ENCODE measurements at places on chromosomes 5 and 9. TPM values are rescaled to one million over a fixed set of nuclear protein-coding genes. Genes with fewer than 3 reads are reported as not detected.

Gene DMXL1
- 56.5 TPM for total RNA-seq

Gene KIAA0825
- 2.5 TPM for total RNA-seq

Gene IFNA16
- total RNA-seq, result not detected

Gene GRXCR2
- not detected for total RNA-seq

Gene GPR151
- not detected for total RNA-seq

Gene MARVELD2
- total RNA-seq, result 6.4 TPM

Gene EDIL3
- 15.2 TPM for total RNA-seq

Gene SEMA5A
- total RNA-seq, result 9.3 TPM

Gene SEC24A
- total RNA-seq, result 11.3 TPM

Gene SLC22A4
- 1.7 TPM for total RNA-seq

All from vagina (tissue), 2 donors.